Activated T-cell treated with anti-CD3 and anti-CD28 coated beads, Interleukin-2, amount 50 U/mL, for 1 hour (primary cell): ENCODE measurements at places on chromosomes 7 and 10.

GRCh38 chr7:98514211-98515031 is 102.7 kb upstream of the NPTX2 start:
- no peak for DNase-seq

- DNase-seq = no peak
Measured at GRCh38 chr10:5488272-5489161, 10.9 kb downstream of the CALML5 start.

DNA sequence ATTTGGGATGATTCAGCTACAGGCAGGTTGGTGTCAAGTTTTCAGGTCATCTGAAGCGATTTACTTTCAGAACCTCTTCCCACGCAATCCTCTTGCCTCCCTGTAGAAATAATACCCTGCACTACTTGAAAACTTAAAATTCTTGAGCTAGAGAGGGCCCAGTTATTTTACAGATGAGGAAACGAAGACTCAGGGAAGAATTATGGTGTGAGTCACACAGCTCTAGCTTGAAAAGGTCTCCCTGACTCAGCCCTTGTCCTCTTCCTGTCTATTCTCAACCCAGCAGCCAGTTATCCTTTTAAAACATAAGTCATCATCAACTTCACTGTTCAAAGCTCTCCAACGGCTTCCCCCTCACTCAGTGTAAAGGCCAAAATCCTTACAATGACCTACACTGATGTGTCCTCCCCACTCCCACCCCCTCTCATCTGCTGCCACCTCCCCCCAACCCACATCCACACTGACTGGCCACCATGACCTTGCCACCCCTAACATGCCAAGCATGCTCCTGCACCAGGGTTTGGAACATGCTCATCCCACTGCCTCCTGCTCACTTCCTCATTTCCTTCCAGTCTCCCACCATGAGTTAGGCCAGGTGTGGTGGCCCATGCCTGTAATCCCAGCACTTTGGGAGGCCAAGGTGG is 3.4 kb downstream of the DNMBP start:
- no peak for DNase-seq

GRCh38 chr7:114988026-114988425 is 66.1 kb downstream of the MDFIC start:
- no peak for DNase-seq

DNA sequence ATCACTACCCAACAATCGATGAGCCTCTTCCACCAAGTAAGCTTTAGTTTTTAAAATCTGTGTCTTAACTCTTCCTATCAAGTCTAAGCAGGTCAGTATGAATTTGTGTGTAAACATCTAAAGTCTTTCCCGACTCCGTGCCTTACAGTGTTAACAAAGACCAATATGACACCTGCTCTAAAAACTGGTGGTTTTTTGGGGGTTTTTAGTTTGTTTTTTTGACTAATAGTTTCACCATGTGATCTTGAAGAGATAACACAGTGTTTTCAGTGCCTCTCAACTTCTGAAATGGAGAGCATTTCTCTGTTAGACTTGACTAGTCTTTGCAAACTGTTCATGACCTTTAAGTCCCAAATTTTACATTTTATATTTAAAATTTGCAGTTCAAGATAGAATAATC is 132.0 kb upstream of the STK17A start:
- no peak for DNase-seq

GRCh38 chr10:44195112-44196007 is 189.5 kb downstream of the CXCL12 start:
- no peak for DNase-seq

DNA sequence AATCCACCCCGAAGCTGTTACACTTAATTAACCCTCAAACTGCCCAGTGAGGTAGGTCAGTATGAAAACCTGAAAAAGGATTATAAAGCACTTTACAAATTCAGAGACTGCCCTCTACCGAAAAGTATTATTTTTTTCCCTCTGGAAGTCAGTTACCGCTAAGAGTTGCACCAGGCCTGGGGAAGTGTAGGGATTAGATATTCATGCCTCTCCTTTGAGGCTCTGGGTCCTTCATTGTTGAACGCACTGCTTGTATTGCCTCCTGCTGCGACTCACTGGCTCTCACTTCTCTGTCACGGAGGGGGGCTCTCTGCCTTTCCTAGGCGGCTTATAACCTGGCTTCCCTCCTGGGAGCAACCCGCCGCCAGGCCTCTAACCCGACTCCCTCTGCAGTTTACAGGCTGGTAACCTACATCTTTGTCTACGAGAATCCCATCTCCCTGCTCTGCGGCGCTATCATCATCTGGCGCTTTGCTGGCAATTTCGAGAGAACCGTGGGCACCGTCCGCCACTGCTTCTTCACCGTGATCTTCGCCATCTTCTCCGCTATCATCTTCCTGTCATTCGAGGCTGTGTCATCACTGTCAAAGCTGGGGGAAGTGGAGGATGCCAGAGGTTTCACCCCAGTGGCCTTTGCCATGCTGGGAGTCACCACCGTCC is 2.7 kb downstream of the RHBDD2 start:
- DNase-seq = no peak

GRCh38 chr7:51764976-51765375 is 448.4 kb upstream of the COBL start:
- DNase-seq = no peak

- DNase-seq = no peak
Measured at GRCh38 chr7:157559596-157560257, 222.9 kb downstream of the DNAJB6 start.

DNA sequence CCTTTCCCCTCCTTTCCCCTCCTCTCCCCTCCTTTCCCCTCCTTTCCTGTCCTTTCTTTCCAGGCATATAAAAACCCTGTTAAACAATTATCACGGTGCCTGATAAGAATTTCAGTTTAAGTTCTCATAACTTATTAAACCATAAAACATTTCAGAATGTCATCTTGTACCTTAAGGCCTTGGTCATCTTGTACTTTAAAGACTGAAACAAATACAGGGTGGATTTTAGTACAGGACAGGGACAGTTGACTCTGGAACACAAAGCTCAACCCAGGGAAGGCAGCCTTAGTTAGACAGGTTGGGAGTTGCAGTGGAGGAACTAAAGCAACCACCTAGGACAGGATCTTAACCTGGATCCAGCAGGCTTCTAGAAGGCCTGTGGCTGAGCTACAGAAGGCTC is 1.2 kb downstream of the AGR3 start:
- no peak for DNase-seq

DNA sequence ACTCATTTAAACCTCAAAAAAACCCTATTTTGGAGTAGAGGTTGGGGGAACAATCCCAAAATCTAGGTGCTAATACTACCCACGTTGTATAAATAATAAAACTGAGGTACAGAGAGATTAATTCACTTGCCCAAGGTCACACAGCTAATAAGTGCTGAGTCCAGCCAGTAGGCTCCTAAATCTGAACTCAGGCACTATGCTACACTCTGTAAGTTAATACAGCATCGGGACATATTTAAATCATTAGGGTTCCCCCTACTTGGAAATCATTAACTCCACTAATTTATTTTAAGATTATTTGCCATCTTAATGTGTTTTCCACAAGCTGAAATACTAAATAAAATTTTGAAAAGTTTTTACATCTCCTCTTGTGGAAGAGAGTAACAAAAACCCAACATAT is 24.2 kb downstream of the PIP4K2A start:
- no peak for DNase-seq

DNA sequence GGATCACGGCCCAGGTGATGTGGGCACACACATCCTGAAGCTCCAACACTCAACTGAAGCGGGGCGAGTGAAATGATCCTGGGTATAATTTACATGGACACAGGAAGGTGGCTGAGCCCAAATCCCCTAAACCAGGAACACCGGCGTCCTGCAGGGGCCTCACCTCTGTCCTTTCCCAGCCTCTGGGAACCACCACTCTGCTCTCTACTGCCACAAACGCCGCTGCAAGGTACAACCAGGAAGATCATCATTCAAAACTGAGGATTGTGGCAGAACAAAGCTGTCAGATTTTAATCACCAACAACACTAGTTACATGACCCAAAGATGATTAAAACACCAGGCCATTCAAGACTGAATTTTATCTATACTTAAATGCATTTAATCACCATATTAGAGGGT is 104.0 kb downstream of the DIP2C start:
- no peak for DNase-seq

DNA sequence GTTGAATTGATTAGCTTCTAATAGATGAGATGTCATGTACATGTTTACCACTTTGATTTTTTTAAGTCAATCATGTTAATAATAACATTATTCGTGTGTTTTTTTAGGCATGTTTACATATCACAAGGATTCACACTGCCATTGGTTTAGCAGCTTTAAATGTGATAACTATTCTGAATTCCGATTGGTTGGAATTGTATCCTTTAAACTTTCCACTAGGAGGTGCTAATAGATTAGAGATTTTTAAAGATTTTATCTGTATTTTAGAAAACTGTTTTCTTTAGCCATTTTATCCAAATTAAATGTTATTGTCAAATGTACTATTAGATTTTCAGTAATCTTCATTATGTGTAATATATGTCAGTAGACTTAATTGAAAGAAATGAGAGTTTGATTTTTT is 83.2 kb downstream of the HECTD2 start:
- DNase-seq = no peak

GRCh38 chr7:46360296-46360695 is 439.2 kb upstream of the IGFBP3 start:
- no peak for DNase-seq

- no peak for DNase-seq
Measured at GRCh38 chr10:100319707-100320402, 10.2 kb downstream of the PKD2L1 start.

DNA sequence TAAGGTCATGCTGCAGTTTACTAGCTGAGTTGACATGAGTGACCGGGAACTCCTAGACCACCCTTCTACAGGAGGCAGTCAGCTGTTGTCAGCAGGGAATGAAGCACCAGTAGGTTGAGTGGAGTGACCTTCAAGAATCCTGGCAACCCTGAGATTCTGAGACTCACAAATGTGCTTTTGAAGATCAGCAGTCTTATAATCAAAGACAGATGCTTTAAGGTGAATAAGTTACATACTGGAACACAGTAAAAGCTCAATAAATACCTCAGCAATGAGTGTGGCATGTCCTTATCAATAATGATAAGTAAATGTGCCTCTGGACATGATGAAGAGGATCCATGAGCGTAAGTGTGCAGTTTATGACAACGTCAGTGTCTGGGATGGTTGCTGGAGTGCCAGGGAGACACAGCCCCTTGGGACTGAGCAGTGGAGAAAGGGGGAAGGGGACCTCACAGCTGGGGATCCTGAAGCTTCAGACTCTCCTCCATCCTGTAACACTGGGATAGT is 11.9 kb upstream of the OR6V1 start:
- no peak for DNase-seq

DNA sequence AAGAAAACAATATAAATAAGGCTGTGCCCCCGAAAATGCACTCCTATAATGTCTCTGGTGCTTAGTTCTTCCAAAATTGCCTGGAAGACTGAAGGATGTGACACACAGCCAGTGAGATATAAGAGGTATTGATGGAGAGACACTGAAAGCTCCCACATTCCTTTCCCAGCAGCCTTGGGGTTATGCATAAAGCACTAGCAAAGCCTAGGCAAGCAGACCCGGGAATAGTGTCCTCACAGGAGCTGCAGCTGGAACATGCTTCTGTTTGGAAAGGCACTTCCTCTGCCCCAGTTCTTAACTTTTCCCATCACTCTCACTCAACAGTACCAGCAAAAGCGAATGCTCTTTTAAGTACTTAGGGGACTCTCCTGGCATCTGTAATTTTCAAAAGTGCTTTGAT is 178.0 kb downstream of the AMPH start:
- no peak for DNase-seq

- no peak for DNase-seq
Measured at GRCh38 chr10:52194191-52194590, 119.9 kb upstream of the DKK1 start.

- peak; percentile 34 for DNase-seq
Measured at GRCh38 chr7:72493850-72494661, 81.9 kb upstream of the CALN1 start.

DNA sequence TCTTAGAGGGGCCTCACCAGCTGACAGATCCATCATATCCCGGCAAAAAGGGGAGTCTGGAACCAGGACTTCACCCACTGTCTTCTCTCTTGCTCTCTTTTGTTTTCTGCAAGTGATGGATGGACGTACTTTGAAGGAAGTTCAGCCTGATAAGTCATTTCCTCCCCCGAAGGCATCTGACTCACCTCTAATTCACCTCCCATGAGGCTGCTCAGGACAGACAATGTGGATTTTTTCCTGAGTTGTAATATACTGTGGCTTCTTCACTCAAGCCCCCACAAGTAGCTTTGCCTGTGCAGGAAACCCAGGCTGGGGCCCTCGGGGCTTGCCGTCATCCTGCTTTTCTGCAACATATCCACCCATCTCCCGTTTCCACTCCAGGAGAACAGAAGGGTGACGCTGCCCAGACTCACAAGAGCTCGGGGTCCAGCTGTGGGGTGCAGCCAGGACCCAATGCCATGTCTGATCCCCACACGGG is 70.4 kb downstream of the ASB13 start:
- DNase-seq = no peak

DNA sequence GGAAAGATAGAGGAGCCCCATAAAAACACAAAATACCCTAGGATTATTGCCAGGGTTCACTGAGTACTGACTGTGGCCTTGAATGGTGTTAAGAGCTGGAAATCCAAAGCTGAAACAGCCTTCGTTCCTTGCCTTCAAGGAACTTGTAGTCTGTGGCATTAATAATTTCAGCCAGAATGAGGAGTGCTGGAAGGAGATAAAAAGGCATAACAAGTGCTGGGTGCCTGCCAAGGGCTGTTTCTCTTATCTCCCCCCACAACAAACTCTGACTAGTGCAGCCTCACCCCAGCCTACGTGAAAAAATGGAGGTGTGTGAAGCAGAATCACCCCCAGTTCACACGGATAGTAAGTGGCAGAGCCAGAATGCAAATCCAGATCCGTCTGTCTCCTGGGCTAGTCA is 199.1 kb upstream of the LYZL2 start:
- DNase-seq = no peak

DNA sequence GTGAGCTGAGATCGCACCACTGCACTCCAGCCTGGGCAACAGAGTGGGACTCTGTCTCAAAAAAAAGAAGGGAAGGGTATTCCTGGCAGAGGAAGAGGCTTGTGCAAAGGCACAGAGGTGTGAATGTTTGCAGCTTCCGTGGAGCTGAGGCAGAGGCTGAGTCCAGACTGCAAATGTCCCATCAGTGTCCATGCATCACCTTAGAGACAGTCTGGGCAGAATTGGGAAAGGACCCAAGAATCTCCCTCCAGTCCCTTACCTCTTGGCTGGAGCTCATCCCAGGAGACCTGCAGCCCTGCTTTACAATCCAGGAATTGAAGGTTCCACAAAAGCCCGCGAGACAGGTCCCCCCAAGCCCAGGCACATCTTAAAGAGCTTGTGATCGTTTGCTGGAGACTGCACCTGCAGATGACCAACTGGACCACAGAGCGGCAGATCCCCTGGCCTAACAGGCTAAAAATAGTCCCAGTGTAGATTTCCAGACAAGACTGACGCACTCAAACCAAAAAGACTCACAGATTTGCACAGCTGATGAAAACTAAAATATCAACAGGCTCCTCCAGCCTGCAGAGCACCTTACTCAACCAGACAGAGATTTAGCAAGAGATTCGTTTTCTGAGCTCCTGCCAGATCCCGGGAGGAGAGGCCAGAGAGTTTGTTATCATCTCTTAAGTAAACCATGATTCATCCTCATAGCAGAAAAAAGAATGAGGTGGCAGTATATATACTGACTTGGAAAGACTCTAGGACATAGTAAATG is 22.9 kb upstream of the NANOS1 start:
- no peak for DNase-seq
